ENCODE measurements at places on chromosomes 5 and 9.

DNA sequence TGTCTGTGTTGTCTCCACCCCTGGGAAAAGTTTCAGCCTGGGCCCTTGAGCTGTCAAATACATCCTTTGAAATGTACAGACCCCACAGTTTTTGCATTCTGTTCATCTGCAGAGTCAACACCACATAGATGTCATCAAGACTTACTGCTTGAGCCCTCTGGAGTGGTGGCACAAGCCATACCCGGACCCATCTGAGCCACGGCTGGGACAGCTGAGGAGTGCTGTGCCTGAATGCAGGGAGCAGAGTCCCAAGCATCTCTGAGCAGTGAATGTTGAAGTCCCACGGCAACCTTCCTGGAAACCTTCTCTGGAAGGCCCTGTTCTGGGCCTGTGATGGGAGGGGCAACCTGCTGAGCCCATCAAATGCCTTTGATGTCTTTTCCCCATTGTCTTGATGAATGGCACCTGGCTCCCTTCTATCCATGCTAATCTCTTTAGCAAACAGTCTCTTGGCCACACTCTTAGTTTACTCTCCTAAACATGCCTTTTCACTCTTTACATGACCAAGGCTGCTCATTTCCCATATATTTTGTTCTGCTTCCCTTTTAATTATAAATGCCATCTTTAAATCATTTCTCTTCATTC, 92.5 kb downstream of the ATPSCKMT start:
- no peak for DNase-seq

- DNase-seq, result no peak
Measured at GRCh38 chr5:152644029-152644728, 239.1 kb upstream of the NMUR2 start.

- peak; percentile 76 for DNase-seq
Measured at GRCh38 chr5:39399135-39400036, 25.4 kb downstream of the DAB2 start.

DNA sequence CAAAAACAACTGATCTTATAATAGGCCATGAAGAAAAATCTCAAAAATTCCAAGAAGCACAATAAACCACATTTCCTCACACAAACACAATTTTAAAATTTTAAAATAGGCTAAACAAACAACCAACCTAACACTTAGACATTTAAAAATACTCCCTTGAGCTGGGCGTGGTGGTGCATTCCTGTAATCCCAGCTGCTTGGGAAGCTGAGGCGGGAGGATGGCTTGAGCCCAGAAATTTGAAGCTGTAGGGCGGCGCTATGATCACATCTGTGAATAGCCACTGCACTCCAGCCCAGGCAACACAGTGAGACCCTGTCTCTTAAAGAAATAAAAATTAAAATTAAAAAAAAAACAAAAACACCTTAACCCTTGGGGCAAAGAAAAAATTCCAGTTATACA, 36.9 kb upstream of the TESK1 start:
- no peak for DNase-seq

GRCh38 chr5:107247427-107247826, 423.3 kb downstream of the EFNA5 start:
- no peak for DNase-seq

DNA sequence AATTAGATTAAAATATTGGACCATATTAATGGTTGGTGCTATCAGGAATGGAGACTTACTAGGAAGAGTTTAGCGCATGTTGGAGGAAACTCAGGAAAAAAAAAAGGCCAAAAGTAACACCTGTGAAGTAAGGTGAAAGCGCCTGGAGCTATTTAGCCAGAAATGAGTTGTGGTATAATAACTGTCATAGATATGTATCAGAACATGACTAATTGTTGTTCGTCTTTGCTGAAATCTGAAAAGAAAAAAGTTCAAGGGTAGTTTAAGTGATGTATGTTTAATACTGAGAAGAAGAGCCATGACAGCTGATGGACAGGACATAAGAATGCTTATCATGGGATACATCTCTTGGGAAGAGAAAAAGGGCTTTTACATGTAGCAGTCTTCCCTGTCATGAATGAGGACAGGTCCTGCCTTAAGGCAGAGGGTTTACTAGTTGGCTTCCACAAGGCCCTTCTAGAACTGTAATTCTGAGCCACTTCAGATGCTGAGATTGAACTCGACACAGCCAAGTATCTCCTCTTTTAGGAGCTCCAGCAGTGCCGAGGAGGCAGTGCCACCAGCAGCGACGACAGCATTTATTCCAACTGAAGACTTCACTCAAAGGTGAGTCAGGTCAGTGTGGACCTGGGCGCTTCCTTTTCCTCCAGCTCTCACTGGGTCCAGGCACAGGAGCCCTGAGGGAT, 940 bp upstream of the CAMK4 start:
- peak; percentile 4 for DNase-seq

- DNase-seq, result no peak
Measured at GRCh38 chr5:139378101-139378825, 4.8 kb downstream of the SLC23A1 start.

GRCh38 chr5:141513627-141514329, 24.9 kb downstream of the PCDHGC5 start:
- DNase-seq, result peak; percentile 80

DNA sequence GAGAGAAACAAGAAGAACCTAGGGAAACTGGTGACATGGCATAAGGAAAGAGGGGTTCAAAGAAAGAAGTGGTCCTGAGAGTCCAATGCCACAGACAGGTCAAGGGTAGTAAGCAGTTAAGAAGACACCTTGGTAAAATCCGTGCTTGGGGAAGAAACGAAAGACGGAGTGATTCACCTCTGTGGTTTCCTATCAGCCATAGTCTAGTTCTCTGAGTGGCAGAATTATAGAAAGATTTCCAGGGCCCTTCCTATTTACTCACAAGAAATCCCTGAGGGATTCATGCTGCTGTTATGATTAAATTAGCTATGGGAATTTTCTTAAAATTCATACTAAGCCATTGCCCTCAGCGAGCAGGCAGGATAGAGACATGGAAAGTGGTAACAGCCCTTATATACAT, 31.7 kb downstream of the IL33 start:
- DNase-seq, result peak; percentile 36

GRCh38 chr5:140821375-140822280, at the start of gene PCDHA5:
Gene PCDHA5, plus strand, starts transcription at chr5:140821613.
- peak; percentile 38 for DNase-seq

GRCh38 chr5:102583276-102584124, 84.7 kb upstream of the SLCO6A1 start:
- peak; percentile 43 for DNase-seq

DNA sequence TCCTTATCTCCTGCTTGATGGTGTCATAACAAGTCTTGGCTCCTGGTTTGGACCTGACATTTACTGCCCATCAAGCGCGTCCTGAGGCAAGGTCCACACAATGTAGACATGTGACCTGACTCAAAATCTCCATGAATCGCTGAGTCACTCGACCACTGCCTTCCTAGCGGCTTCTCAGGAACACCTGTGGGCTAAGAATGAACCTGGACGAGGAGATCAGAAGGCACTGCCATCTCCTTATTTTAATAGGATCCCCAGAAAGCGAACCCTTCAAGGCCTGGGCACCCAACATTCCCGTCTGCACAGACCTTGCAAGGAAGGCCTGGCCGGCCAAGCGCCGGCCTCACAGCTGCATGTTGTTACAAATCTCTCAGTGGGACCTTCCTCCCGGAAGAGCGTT, 60.6 kb upstream of the IRX1 start:
- DNase-seq, result no peak

GRCh38 chr9:107767711-107768110, 278.1 kb upstream of the KLF4 start:
- DNase-seq, result no peak

DNA sequence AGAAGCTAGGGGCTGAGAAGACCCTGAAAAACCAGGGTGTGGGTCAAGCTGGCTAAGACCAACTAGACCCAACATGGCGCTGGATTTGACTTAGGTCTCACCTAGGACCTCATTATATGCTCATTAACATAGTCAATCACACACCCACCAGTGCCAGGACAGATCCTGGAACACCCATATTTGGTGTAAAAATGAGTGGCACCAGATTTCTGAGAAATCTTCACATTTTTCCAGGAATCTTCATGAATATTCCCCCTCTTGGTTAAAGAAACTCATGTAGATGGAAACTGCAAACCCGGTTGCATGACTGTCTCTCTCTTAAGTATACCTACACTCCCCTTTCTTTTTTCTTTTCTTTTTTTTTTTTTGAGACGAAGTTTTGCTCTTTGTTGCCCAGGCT, 17.9 kb upstream of the RAB14 start:
- no peak for DNase-seq

DNA sequence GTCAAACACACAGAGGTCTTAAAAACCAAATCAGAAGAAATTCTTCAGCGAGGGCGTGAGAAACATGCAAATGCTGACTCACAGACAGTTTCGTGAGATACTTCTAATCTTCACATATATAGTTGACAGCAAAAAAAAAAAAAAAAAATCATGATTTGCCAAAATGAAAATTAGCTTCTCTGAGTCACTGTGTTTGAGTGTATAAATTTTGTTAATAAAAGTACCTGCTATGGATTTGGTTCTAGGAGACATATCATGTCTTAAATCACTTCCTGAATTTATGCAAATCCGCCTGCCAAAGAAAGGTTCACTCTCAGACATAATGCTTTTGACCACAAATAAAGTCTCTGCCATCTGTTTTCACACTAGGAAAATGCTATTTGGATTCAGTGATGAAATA, 114.3 kb downstream of the SLC1A3 start:
- no peak for DNase-seq

DNA sequence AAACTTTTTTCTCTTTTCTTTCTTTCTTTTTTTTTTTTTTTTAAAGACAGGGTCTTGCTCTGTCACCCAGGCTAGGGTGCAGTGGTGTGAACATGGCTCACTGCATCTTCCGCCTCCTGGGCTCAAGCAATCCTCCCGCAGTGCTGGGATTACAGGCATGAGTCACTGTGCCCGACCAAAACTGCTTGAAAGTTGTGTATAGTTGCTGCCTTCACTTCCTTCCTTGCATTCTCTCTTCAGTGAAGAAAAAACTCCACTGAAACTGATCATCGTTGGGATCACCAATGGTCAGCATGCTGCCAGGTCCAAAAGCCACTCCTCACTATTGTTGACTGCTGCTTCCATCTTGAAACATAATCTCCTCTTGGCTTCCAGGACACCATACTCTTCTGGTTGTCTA, 66.6 kb upstream of the CTNNA1 start:
- peak; percentile 84 for DNase-seq

- DNase-seq, result no peak
Measured at GRCh38 chr5:160701403-160701802, 150.6 kb downstream of the ATP10B start.

DNA sequence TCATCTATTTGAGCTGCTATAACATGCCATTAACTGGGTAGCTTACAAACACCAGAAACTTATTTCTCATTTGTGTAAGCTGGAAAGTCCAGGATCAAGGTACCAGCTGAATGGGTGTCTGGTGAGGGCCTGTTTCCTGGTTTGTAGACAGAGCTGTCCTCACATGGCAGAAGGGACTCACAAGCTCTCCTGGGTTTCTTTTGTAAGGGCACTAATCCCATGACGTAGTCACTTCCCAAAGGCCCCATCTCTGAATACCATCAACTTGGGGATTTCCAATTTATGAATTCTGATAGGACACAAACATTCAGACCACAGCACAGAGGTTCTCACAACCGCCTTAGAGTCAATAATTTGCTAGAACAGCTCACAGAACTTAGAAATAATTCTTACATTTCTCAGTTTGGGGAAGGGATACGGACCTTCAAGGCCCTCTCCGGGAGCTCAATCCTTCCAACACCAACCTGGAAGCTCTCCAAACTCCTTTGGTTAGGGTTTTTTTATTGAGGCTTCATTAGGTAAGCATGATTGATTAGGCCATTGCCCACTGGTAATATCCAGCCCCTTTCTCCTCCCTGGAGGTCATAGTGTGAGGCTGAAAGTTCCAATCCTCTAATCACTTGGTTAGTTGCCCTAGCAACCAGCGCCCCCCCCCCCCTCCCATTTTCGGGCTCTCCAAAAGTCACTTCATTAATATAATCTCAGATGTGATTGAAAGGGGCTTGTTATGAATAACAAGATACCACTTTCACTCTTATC, 7.6 kb upstream of the DNAJA1 start:
- DNase-seq, result no peak

- DNase-seq, result no peak
Measured at GRCh38 chr9:113952676-113953075, 76.6 kb downstream of the ZNF618 start.

DNA sequence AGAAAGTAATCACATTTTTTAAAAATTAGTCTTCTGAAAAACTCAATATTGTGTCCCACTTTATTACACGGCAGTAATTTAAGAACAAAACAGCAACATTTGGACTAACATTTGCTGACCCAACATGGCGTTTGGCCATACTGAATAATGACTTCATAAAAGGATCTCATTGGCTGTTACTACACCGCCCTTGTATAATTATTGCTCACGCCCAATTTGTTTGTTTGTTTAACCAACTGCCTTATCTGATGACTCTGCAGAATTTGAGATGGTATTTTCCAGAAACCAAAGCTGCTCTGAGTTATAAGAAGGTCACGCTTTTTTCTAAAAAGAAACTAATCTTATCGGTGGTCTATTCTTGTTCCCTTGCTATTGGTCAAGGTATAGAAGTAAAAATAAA, 200.2 kb upstream of the TARS1 start:
- DNase-seq, result no peak

DNA sequence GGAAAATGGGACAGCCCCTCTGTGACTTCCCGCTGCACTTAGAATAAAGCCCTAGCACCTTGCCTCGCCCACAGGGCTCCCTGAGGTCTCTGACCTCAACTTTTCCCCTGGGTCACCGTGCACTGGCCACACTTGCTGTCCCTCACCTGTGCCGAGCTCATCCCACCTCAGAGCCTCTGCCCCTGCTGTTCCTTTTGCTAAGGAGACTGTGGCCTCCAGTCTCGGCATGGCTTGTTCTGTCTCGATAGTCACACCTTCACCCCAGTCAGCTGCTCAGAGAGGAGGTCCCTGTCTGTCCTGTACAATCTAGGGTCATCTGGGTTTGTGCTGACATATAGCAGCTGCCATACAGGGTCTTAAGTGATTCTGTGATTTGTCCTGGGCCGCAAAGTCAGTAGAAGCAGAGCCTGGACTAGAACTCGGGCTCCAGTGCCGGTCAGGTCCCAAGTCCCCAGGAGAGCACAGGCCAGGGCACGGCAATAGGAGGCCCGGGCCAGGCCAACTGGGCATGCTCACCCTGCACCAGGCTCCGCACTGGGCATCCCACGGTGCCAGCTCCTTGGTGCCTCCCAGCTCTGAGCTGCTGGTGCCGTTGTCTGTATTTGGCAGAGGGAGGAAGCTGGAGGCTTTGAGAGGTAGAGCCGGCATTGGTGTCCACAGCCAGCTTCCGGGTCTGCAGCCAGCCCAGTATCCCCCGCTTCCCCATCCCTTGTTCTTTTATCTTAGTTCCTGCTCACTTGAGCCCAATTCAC, 35.2 kb downstream of the NCS1 start:
- DNase-seq, result no peak

DNA sequence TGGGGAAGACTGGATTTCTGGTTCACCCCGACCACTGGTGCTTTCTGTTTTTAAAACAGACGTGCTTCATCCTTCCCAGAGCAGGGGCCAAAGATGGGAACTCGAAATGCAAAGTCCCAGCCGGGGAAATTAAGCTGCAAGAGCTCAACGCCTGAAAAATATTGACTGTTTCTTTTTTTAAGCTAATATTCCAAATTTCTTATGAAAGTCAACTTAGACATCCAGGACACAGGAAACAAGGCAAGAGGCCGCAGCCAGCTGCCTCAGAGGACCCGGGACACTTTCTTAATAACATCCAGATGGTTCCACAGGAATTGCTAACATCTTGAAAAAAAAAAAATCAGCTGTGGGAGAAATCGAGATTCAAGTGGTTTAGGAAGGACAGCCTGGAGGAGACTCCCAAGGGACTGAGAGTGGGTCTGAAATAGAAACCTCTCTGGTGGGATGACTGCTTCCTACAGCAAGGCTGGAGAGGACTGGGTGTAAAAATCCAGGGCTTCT, 144.9 kb downstream of the FGF1 start:
- no peak for DNase-seq

- no peak for DNase-seq
Measured at GRCh38 chr9:107332883-107333282, 49.8 kb downstream of the RAD23B start.

Data from endothelial cell of umbilical vein (primary cell).